ENCODE measurements at places on chromosomes 12 and 14.

- no peak for DNase-seq
Observed at GRCh38 chr12:108594-108993, 42.0 kb downstream of the IQSEC3 start.

GRCh38 chr12:89645434-89645833 is 63.2 kb downstream of the ATP2B1 start:
- no peak for DNase-seq

- no peak for DNase-seq
Observed at GRCh38 chr12:132169376-132169775, 25.1 kb downstream of the NOC4L start.

DNA sequence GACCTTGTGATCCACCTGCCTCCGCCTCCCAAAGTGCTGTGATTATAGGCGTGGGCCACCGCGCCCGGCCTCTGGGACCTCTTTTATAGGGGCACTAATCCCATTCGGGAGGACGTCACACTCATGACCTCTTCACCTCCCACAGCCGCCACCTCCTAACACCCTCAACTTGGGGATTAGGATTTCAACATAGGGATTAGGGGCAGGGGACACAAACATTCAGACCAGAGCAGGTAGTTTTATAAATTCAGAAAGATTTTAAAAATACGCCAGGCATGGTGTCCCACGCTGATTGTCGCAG is 49.4 kb downstream of the TPCN1 start:
- no peak for DNase-seq

- no peak for DNase-seq
Observed at GRCh38 chr14:104636131-104636530, 31.6 kb upstream of the TMEM179 start.

DNA sequence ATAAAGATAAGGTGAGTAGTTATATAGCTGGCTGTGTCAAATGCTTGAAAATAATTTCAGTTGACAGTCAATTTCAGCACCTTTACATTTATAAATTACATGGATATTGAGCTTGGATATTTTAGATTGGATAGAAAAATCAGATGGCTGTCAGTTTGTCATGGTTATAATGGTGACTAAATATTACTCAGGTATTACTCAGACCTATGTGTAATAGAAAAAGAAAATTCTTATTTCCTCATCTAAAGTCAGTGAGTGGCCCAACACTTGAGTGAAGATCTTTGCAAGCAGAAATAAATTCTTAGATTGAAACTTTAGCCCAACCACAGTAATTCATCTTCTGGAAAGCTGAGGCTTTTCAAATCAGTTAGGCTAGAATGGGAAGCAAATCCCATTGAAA is 354.4 kb downstream of the NAV3 start:
- DNase-seq = peak; percentile 65

DNA sequence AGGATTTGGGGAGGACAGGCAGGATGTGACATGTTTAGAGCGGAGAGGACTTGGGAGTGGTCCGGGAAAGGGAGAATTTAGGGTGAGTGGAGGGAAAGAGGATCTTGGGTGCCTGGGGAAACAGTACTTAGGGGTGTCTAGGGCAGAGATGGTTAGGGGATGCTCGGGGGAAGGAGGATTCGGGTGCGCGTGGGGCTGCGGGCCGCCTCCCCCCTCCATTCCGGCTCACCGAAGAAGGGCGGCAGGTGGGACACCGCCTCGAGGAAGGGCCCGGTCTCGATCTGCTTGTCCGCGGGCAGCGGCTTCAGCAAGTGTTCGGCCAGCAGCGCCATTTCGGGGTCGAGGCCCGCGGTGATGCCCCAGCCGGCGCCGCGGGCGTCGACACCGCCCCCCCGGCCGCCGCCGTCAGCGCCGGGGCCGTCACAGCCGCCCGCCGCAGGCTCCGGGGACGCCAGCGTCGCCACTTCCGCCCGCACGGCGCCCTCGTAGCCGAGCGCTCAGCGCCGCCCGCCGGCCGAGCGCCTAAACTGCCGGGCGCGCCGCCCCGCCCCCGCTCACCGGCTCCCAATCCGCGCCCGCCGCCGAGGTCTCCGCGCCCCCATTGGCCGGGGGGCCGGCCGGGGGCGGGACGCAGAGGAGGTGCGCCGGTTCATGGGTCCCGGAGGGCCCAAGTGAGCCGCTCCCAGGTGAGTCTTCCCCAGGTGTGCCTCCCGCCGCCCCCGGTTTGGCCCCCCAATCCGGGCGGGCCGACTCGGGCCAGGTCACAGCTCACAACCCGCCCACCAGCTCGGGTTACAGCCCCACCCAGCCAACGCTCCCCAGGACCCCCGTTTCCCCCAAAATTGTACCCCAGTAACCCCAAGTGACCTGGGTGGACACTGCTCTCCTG is at the start of gene GLTP:
TSS of gene GLTP (minus strand) at position 499 of the 889 bp plus-strand sequence. CDS start at position 332, 167 bp downstream.
- DNase-seq = peak; percentile 58

GRCh38 chr14:74886001-74886400 is 4.3 kb downstream of the DLST start:
- no peak for DNase-seq

DNA sequence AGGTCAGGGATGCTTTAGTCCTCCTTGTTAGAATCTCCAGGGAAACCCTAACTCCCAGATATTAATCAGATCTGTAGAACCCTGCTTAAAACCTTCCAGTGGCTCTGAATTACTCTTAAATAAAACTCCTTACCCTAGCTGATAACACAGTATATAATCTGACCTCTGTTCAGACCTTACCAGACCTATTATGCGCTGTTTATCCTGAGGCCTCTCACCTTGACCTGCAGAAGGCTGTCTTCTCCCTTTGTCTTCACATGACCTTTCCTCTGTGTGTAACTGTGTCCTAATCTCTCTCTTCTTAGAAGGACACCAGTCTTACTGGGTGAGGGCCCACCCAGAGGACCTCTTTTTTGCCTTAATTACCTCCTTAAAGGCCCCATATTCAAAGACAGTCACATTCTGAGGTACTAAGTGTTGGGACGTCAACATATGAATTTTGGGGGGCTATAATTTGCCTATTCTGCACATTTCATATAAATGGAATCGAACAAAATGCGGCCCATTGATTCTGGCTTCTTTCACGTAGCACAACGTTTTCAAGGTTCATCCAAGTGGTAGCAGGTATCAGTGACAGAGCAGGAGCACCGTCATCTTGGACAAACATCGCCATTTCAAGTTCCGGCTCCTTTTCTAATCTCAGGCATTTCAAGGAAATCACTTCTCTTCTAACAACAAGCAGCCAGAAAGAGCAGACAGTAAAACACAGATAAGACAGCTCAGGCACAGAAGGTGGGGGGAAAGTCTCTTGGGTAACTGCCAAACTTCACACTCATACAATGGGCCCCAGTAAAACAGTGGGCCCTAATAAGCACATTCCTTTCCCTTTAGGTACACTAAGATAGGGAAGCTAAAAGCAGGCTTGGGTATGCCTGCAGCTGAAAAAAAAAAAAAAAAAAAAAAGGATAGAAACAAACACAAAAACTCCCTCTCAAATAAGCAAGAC is 200.2 kb upstream of the NUDT4 start:
- no peak for DNase-seq

GRCh38 chr12:24198070-24198469 is 248.6 kb upstream of the SOX5 start:
- DNase-seq = peak; percentile 18

DNA sequence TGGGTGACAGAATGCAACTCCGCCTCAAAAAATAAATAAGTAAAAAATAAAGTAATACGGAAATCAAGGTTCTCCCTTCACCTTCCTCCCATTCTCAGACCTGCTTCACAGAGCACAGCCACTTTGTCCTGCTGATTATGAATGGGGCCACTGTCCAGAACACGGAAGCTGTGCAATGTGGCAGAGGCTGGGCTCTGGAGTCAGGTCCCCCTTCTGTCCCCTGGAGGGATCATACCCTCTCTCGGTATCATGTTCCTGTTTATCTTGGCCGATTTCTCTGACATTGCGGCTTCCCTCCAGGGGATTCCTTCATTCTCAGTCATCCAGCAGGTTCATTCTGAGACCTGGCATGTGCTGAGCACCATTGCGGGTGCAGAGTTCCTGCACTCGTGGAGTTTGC is 11.3 kb downstream of the PPP2R5C start:
- DNase-seq = no peak

DNA sequence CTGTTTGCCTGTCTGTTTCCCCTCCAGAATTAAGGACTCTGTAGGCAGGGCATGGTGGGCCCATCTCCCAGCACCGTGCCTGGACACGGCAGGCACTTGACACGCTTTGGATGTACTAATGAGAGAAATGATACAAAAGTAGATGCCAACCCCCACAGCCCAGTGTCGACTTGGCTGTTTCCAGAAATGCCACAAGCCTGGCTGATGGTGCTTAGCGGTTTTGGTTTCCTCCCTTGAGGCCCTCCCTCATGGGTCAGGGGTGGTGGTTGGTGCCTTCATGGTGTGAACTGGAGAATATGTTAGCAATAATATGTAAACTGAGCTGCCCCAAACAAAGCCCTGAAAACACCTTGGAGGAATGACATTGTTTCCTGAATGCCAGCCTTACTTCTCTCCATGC is 55.5 kb upstream of the ESRRB start:
- no peak for DNase-seq

- no peak for DNase-seq
Observed at GRCh38 chr12:56437430-56438176, 11.6 kb downstream of the TIMELESS start.

- DNase-seq = no peak
Observed at GRCh38 chr14:92596331-92596907, 82.8 kb downstream of the RIN3 start.

GRCh38 chr12:18054925-18055619 is 34.9 kb downstream of the RERGL start:
- no peak for DNase-seq

DNA sequence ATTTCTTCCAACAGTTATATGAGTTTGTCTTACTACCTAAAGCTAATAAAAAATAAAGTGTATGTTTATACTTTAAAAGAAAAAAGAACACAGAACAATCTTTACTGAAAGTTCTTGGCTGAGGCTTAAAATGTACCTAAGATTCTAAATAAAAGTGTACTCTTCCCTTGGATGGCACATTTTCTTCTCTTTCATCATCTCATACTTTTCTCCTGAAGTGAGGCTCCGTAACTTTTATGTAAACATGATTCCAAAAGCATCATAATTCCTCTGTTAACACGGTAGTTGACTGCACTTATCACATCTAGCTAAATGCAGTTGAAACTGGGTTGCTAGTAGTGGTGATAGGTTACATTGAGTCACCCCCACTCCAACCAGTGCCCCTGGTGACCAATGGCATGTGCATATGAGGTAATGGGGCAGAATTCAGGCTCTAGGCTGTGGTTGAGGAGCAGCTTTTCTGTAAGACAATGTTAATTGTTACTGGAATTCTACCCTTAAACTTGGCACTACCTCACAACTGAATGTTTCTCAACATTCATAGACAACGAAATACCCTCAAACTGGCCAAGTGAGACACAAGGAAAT is 38.4 kb downstream of the WASHC3 start:
- DNase-seq = peak; percentile 38

DNA sequence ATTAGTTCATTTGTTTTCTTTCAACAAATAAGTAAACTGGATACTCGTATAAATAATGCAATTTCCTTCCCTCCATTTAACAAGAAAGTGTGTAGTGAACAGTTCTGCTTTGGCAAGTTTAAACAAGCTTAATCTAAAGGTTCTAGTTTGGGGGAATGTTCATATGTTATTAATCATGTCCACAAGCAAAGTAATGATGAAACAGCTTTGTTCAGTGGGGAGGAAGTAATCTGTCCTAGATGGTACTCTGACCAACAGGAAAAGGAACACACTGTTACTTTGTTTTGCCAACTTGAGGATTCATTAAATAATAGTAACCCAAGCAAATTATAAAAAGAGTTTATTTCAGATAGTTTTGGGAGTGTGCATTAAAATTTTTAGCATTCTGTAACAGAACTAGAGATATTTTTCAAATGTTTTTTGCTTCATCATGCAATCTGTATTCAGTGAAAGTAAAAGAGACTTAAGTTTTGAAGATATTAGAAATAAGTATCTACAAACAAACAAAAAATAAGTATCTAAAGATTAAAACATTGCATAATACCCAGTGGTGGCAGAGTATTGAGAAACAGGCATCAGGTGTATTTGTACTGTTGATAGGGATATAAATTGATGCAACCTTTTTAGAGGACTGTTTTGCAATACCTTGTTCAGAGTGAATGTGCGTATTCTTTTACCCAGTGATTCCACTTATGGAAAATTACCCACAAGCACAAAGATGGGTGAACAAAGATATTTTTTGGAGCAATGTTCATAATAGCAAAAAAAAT is 61.1 kb downstream of the RAB35 start:
- no peak for DNase-seq

- no peak for DNase-seq
Observed at GRCh38 chr14:104708606-104709268, 15.3 kb upstream of the ADSS1 start.

GRCh38 chr12:24045816-24046257 is 96.4 kb upstream of the SOX5 start:
- DNase-seq = peak; percentile 33

DNA sequence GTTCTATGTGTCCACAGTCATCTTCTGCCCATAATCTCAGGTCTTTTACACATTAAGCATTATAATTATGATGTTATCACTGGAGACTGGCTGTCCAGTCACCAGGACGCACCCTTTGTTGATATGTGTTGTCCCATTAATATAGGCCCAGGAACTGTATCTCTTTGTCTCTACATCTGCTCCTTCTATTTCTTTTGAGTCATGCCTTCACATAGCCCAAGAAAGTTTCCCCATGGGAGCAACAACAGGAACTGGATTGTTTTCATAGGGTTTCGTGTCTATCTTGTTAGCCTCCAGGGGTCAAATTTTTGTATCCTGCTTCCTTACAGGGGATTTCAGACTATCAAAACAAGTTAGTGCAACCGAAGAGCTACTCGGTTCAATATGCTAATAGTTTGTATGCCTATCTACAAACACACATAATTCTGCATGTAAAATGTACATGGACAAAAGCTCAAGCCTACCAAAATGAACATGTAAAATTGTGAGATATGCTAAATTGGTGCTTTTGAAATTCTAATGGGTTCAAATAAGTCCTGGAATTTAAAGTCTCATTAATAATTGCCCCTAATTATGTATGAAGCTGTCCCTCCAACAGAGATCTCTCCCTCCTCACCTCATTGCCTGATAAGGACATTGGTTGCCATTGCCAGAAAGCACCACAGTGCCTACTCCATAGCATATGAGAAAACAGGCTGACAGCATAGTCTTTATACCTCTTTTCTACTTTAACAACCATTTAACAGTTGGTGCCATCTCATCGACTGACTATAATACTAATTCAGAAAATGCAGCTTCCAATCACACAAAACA is 99.8 kb upstream of the DIO2 start:
- DNase-seq = no peak

DNA sequence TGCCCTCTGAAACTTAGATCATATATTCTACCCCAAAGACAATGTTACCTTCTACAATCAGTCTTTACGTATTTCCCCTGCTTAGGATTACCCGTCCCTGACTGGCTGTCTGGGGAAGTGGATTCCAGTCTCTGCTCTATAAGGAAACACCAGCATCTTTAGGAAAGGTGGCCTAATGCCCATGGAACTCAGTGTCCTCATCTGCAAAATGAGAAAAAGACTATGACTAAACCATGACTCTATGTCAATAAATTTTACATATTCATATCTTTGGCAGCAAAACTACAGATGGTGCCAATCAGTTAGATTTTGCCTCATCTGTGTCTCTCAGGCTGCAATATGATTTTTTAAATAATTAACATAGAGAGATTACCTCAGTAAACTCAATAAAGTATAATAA is 133.8 kb downstream of the ITPR2 start:
- DNase-seq = no peak
